CD4-positive, alpha-beta T cell treated with Interferon gamma for 1 hour (primary cell): ENCODE measurements at places on chromosomes 16 and 17.

- no peak for DNase-seq
These were observed 19.7 kb downstream of the APPBP2 start for GRCh38 chr17:60506312-60506711.

DNA sequence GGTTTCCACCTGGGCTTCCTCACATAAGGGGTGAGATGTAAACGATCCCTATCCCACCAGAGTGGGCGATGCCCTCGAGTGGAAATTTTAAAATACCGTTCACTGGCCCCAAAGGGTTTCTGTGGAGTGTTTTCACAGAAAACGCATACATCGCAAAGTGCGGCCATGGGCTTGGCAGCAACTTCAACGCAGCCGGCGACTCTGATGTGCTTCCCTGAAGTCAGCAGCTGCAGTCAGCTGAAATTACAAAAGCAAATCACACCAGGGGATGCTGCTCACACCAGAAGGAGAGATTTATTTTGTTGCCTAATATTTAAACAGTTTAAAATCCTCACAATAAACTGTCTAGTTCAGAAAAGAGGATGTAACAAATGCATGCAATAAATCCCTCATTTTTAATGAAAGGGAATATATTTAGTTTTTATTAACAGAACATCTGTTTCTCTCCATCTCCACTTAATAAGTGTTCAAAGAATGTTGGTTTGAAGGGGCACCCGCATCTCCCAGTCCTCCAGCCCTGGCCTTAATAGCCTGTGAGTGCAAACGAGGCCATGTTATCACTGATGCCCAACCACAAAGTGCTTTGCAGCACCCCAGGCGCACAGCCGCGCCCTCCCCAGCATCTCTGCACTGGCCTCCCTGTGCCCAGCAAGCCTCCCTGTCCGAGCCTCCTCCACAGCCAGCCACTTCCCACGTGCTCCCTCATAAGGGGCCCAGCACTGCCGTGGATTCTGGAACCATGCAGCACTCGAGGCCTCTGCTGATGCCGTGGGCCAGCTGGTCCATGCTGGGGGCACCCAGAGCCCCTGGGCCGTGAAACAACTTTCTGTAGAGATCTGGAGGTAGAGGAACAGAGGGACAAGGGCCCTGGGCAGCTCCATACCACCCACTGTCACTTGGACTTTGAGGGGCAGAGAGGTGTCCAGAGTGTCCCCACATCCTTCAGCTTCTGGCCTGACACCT is 17.3 kb upstream of the XYLT2 start:
- no peak for DNase-seq

DNA sequence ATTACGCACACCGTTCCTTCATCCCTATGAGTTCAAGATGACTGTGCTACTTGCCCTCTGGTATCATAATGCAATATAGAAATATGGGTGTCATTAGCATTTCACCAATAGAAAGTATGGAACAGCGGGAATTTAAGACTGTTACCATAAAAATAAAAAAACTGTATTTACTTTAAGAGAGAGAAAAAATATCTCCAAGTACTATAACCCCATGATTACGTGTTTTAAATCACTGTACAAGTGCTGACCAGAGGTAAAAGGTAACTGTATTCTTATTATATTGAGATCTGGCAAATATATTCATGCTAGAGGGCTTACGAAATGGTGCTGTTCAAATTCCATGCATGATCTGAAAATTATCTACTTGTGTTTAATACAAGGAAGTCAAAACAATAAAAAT is 5.2 kb downstream of the SDR42E1 start:
- no peak for DNase-seq

DNA sequence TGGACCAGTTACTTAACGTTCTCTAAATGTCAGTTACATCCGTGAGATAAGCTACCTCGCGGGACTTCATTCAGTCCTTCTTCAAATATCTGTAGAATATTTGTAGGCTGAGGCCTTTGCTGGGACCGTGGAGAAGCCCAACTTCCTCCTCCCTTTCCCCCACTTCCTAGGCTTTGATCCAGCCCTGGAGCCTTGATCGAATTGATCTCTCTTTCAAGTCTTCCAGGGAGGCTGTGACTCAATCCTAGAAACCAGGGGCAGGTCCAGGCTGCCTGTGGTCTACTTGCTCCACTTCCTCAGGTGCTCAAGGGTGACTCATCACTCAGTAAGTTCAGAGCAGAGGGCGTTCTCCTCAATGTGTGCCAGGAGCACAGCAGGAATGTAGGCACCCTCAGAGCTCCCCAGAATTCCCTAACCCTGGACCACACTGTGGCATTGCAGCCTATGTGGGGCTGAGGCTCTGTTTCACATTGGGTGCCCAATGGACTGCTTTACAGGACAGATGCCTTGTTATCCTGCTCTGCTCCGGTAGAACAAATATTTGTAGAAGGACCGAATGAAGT is 11.2 kb upstream of the CEP20 start:
- no peak for DNase-seq

GRCh38 chr16:3129137-3130131 is 5.4 kb upstream of the ZNF213 start:
- DNase-seq: peak; percentile 86

- DNase-seq: no peak
These were observed 5.8 kb downstream of the TBX4 start for GRCh38 chr17:61458000-61458399.
